Upper lobe of right lung (tissue), 1 donor: ENCODE measurements at places on chromosomes 3 and 15.

DNA sequence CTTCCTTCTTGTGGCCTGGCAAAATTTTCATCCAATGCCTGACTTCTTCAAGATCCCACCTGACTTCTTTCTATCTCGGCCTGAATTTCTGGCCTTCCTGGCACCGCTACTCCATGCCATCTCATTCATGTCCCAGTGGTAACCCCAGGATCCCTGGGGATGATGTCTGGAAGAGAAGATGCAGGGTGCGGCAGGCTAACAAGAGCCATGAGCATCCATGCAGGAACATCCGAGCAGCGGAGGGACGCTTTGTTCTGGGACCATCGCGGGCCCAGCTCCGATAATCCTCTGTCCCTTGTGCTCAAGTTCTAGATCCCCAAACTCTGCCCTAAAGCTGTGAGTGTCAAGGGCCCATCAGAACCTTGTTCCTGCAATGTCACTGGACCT, 10.9 kb downstream of the MYL3 start:
- DNase-seq: peak; percentile 50
- H3K4me1 ChIP-seq: no peaks in the 10 kb centered on the region
- no peaks in the 10 kb centered on the region for H3K27me3 ChIP-seq
- no peak overlapping the region for H3K27ac ChIP-seq

DNA sequence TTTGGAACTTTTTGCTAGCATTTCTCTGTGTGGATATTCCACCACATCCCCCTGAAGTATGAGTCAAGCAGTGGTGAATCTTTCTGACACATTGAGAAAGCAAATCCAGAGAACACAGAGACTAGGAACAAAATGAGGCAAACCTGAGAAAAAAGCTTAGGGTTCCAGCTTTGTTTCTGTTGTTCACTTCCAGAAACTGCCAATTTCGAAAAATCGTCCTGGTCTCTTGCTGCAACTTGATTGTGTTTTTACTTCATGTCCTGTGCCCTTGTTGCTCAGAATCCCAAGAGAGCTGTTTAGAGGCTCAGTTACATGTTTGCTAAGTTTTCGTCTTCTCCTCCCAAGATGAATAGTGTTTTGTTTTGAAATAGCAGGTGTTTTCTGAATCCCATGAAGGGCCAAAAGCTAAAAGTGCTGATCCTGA, 13.7 kb downstream of the MAP2K1 start:
- H3K36me3 ChIP-seq: no peaks in the 10 kb centered on the region
- no peak overlapping the region for H3K4me3 ChIP-seq
- peaks cover 20% of the 10 kb centered on the region for H3K4me1 ChIP-seq
- H3K27me3 ChIP-seq: no peaks in the 10 kb centered on the region
- DNase-seq: no peak
- H3K27ac ChIP-seq: no peak overlapping the region

DNA sequence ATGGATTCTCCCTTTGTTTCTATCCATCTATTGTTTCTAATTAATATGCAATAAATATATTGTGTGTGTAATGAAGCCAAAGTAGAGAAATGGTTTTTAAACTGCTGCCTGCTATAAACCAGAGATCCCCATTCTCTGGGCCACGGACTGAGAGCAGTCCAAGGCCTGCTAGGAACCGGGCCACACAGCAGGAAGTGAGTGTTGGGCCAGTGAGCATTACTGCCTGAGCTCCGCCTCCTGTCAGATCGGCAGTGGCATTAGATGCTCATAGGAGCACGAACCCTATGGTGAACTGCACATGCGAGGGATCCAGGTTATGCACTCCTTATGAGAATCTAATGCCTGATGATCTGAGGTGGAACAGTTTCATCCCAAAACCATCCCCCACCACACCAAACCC, 85.2 kb upstream of the POMGNT2 start:
- no peaks in the 10 kb centered on the region for H3K27me3 ChIP-seq
- H3K4me3 ChIP-seq: no peak overlapping the region
- no peak for DNase-seq
- no peak overlapping the region for H3K27ac ChIP-seq

DNA sequence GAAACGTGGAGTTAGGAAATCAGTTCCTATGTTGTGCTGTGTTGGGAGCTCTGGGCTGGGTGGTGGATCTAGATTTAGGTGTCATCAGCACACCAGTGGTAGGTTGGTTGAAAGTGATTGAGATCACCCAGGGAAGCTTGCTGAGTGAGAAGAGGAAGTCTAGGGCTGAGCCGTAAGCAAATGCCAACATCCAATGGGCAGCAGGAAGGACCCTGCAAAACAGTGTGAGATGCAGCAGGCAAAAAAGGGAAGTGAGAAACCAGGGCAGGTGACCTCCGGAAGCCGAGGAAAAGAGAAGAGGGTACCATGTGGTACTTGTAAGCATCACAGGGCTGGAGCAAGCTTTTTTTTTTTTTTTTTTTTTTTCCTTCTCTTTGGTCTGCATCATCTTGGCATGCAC, 15.9 kb upstream of the COPG1 start:
- H3K36me3 ChIP-seq: no peaks in the 10 kb centered on the region
- peaks cover 13% of the 10 kb centered on the region for H3K4me1 ChIP-seq
- DNase-seq: peak; percentile 67
- no peak overlapping the region for H3K4me3 ChIP-seq

- DNase-seq: no peak
- H3K27me3 ChIP-seq: no peaks in the 10 kb centered on the region
- no peaks in the 10 kb centered on the region for H3K4me1 ChIP-seq
- no peak overlapping the region for H3K27ac ChIP-seq
- no peak overlapping the region for H3K4me3 ChIP-seq
These were observed 340.8 kb upstream of the CTDSPL start for GRCh38 chr3:37520907-37521341.

DNA sequence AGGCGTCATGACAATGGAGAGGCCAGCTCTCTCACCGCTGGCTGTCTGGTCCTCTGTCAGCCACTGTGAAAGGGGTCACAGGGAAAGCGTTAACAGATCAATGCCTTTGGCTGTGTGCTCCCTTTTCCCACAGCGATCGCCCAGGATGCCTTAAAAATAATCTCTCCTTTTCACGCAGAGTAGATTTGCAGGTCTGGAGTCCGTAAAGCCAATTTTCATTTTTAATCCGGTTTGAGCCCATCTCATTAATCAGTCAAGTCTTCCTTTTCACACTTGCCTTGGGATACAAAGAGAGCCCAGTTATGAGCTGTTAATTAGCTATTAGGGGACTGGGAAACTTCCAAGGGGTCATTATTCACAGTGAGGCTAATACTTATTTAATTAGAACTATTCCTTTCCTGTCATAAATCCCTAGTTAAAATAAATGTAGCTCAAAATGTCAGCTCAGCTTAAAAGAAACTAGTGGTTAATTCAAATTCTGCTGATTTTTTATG, 104.3 kb upstream of the RASGRP1 start:
- DNase-seq: no peak
- no peaks in the 10 kb centered on the region for H3K36me3 ChIP-seq
- no peak overlapping the region for H3K4me3 ChIP-seq
- no peaks in the 10 kb centered on the region for H3K27me3 ChIP-seq

GRCh38 chr15:61951949-61952348, 108.3 kb downstream of the VPS13C start:
- peaks cover 82% of the 10 kb centered on the region for H3K36me3 ChIP-seq
- DNase-seq: no peak
- H3K4me1 ChIP-seq: no peaks in the 10 kb centered on the region
- H3K4me3 ChIP-seq: no peak overlapping the region
- no peaks in the 10 kb centered on the region for H3K27me3 ChIP-seq
- no peak overlapping the region for H3K27ac ChIP-seq

DNA sequence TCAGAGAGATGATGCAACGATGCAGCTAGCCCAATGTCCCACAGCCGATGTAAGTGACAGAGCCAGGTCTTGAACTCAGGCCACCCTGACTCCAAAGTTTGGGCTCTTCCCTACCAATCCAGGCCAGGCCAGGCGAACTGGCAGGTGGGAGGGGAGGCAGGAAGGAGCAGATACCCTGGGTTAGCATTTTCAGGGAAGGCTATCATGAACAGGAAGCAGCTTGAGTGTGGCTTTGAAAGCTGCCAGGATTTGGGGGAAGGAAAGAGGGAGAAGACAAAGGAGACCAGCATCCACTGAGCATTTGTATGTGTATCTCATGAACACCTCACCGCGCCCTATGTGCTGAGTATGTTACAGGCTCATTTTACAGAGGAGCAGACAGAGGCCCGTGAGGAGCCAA, 38.8 kb downstream of the LMCD1 start:
- no peak for DNase-seq
- peaks cover 37% of the 10 kb centered on the region for H3K4me1 ChIP-seq
- H3K36me3 ChIP-seq: peaks cover 61% of the 10 kb centered on the region

DNA sequence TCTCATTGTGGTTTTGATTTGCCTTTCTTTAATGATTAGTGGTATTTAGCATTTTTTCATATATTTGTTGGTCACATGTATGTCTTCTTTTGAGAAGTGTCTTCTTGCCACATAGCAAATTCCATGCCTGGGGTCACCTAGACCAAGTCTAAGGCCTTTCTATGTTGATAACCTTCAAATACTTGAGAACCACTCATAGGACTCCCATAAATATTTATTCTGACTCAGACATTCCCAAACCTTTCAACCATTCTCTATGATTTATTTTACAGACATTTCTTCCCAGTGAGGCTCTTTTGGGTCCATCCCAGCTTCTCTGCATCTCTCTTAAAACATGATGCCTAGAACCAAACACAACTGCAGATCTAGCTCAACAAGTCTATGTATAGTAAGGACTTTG, 69.2 kb downstream of the ATP8B4 start:
- no peak for DNase-seq
- H3K27ac ChIP-seq: no peak overlapping the region
- H3K4me1 ChIP-seq: no peaks in the 10 kb centered on the region

GRCh38 chr3:142596726-142597088, 514 bp downstream of the PLS1 start:
- H3K27me3 ChIP-seq: no peaks in the 10 kb centered on the region
- no peak for DNase-seq
- no peaks in the 10 kb centered on the region for H3K36me3 ChIP-seq
- peak overlapping the region; percentile 69 for H3K4me3 ChIP-seq
- no peaks in the 10 kb centered on the region for H3K4me1 ChIP-seq
- H3K27ac ChIP-seq: peak overlapping the region; percentile 79
